ENCODE measurements at places on chromosomes 4 and X.

- no peaks in the 10 kb centered on the region for H3K27me3 ChIP-seq
- no peak overlapping the region for H3K4me3 ChIP-seq
- H3K4me1 ChIP-seq, result no peaks in the 10 kb centered on the region
- no peak overlapping the region for H3K27ac ChIP-seq
- no peak for DNase-seq
These were observed 57.8 kb downstream of the KIAA0232 start for GRCh38 chr4:6840062-6840976.

- H3K4me1 ChIP-seq, result no peaks in the 10 kb centered on the region
- no peaks in the 10 kb centered on the region for H3K27me3 ChIP-seq
- H3K4me3 ChIP-seq, result no peak overlapping the region
- DNase-seq, result no peak
- H3K36me3 ChIP-seq, result no peaks in the 10 kb centered on the region
- H3K27ac ChIP-seq, result no peak overlapping the region
These were observed 4.9 kb upstream of the TLR8 start for GRCh38 chrX:12901486-12901885.

GRCh38 chr4:2763511-2763967 lies 7.4 kb upstream of the TNIP2 start:
- peaks cover 11% of the 10 kb centered on the region for H3K4me1 ChIP-seq
- H3K4me3 ChIP-seq, result peak overlapping the region; percentile 64
- H3K27ac ChIP-seq, result no peak overlapping the region
- H3K36me3 ChIP-seq, result no peaks in the 10 kb centered on the region
- no peak for DNase-seq

GRCh38 chr4:15254236-15254880 lies 173.5 kb upstream of the C1QTNF7 start:
- H3K4me3 ChIP-seq, result no peak overlapping the region
- no peak overlapping the region for H3K27ac ChIP-seq
- no peaks in the 10 kb centered on the region for H3K27me3 ChIP-seq
- DNase-seq, result no peak
- no peaks in the 10 kb centered on the region for H3K36me3 ChIP-seq

DNA sequence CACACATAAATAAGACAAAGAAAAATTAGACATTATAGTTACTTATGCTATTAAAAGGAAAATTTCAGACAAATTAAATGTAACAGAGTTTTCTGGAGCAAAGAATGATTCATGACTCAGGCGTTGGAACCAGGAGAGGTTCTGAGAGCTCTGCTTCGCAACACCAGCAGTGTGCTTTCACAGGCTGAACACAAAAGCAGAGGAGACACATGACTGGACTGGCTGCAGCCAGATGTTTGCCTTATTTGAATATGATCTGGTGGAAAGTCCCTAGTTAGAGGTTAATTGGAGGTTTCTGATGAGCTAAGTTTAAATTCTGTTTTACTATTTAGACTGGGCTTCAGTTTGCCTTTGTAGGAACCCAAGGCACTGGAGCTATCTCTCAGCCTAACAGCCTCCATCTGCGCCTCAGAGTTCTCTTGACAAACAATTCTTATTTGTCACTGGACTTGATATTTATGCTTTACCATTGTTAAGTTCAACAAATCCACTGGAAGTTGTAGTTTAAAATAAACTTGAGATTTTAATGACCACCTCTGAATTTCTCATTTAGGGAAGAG lies 16.2 kb downstream of the BOD1L1 start:
- H3K4me1 ChIP-seq, result peaks cover 36% of the 10 kb centered on the region
- DNase-seq, result peak; percentile 52
- peak overlapping the region; percentile 82 for H3K27ac ChIP-seq

GRCh38 chrX:17769701-17770269 lies 32.5 kb downstream of the SCML1 start:
- no peak overlapping the region for H3K4me3 ChIP-seq
- H3K36me3 ChIP-seq, result no peaks in the 10 kb centered on the region
- H3K4me1 ChIP-seq, result no peaks in the 10 kb centered on the region
- no peak overlapping the region for H3K27ac ChIP-seq

GRCh38 chr4:7186516-7187167 lies 5.7 kb upstream of the SORCS2 start:
- no peak overlapping the region for H3K27ac ChIP-seq
- DNase-seq, result no peak
- no peaks in the 10 kb centered on the region for H3K36me3 ChIP-seq
- H3K27me3 ChIP-seq, result no peaks in the 10 kb centered on the region
- H3K4me1 ChIP-seq, result no peaks in the 10 kb centered on the region

GRCh38 chr4:42718336-42718735 lies 61.4 kb upstream of the ATP8A1 start:
- no peaks in the 10 kb centered on the region for H3K36me3 ChIP-seq
- no peaks in the 10 kb centered on the region for H3K27me3 ChIP-seq
- H3K4me1 ChIP-seq, result no peaks in the 10 kb centered on the region
- no peak overlapping the region for H3K27ac ChIP-seq
- DNase-seq, result no peak

GRCh38 chr4:10729366-10729765 lies 44.8 kb upstream of the CLNK start:
- no peaks in the 10 kb centered on the region for H3K36me3 ChIP-seq
- DNase-seq, result no peak
- peak overlapping the region; percentile 89 for H3K27ac ChIP-seq
- no peak overlapping the region for H3K4me3 ChIP-seq
- H3K4me1 ChIP-seq, result peaks cover 61% of the 10 kb centered on the region
- H3K27me3 ChIP-seq, result no peaks in the 10 kb centered on the region

GRCh38 chr4:7432531-7433375 lies 2.0 kb downstream of the PSAPL1 start:
- DNase-seq, result no peak
- no peaks in the 10 kb centered on the region for H3K4me1 ChIP-seq
- H3K27ac ChIP-seq, result no peak overlapping the region
- no peaks in the 10 kb centered on the region for H3K27me3 ChIP-seq

- H3K4me1 ChIP-seq, result no peaks in the 10 kb centered on the region
- H3K27me3 ChIP-seq, result no peaks in the 10 kb centered on the region
- H3K36me3 ChIP-seq, result no peaks in the 10 kb centered on the region
- DNase-seq, result no peak
- H3K4me3 ChIP-seq, result no peak overlapping the region
These were observed 46.8 kb downstream of the SULT1B1 start for GRCh38 chr4:69713593-69713992.

DNA sequence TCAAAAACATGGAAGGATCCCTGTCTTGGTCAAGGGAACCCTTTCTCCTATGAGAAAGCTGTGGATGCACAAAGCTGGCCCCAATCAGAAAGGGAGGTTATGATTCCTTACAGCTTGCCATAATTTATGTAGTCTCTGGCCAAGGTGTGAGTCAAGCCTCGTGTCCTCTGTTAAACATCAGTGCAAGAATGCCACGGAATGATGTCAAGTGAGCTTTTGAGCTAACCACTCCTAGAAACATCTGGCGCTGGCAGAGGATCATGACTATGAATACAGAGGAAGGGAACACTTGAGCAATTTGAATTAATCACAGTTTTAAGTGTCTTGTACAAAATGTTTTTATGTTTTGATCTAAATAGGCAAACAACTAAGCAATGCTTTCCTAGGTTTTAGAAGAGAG lies 51.5 kb upstream of the RAP2C start:
- no peaks in the 10 kb centered on the region for H3K36me3 ChIP-seq
- DNase-seq, result no peak
- H3K4me3 ChIP-seq, result no peak overlapping the region
- no peaks in the 10 kb centered on the region for H3K4me1 ChIP-seq
- no peak overlapping the region for H3K27ac ChIP-seq

GRCh38 chr4:83732114-83732635 lies 196.3 kb downstream of the GPAT3 start:
- H3K4me1 ChIP-seq, result no peaks in the 10 kb centered on the region
- no peaks in the 10 kb centered on the region for H3K36me3 ChIP-seq
- no peak for DNase-seq
- no peak overlapping the region for H3K4me3 ChIP-seq

DNA sequence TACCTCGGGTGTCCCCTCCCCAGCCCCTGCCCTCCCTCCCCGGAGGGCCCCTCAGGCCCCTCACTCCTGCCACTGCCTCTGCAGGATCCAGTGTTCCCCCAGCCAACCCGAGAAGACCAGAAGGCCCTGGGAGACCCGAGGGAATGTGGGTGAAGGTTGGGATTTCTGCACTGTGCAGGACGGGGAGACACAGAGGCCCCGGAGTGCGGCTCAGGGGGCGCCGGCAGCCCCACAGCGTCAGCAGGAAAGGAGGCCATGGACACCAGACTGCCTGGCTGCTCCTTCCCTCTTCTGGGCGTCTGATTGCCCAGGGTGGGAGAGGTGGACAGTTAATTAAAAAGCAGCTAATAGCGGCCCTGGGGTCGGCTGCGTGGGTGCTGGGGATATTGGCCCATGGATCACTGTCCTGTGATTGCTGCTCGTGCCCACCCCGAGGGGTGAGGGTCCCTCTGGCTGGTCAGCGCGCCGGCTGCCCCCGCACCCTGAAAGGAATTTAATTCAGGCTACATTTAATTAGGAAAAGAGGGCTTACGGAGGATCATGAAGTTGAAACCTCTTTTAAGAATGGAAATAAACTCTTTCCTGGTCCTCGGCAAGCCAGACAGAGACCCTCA lies 57.8 kb upstream of the NKX1-1 start:
- no peaks in the 10 kb centered on the region for H3K36me3 ChIP-seq
- no peaks in the 10 kb centered on the region for H3K4me1 ChIP-seq
- DNase-seq, result no peak
- no peak overlapping the region for H3K4me3 ChIP-seq
- no peak overlapping the region for H3K27ac ChIP-seq

GRCh38 chr4:182894681-182895275 lies 22.4 kb downstream of the DCTD start:
- no peaks in the 10 kb centered on the region for H3K4me1 ChIP-seq
- no peak overlapping the region for H3K4me3 ChIP-seq
- H3K27ac ChIP-seq, result no peak overlapping the region
- no peak for DNase-seq
- H3K27me3 ChIP-seq, result no peaks in the 10 kb centered on the region
- peaks cover 38% of the 10 kb centered on the region for H3K36me3 ChIP-seq

GRCh38 chr4:27764526-27764837 lies 903.8 kb downstream of the STIM2 start:
- DNase-seq, result peak; percentile 1
- H3K27me3 ChIP-seq, result no peaks in the 10 kb centered on the region
- no peaks in the 10 kb centered on the region for H3K36me3 ChIP-seq
- no peaks in the 10 kb centered on the region for H3K4me1 ChIP-seq
- H3K27ac ChIP-seq, result no peak overlapping the region

GRCh38 chr4:30642567-30642966 lies 77.6 kb upstream of the PCDH7 start:
- no peaks in the 10 kb centered on the region for H3K27me3 ChIP-seq
- H3K4me3 ChIP-seq, result no peak overlapping the region
- DNase-seq, result no peak
- no peaks in the 10 kb centered on the region for H3K36me3 ChIP-seq
- H3K27ac ChIP-seq, result no peak overlapping the region

DNA sequence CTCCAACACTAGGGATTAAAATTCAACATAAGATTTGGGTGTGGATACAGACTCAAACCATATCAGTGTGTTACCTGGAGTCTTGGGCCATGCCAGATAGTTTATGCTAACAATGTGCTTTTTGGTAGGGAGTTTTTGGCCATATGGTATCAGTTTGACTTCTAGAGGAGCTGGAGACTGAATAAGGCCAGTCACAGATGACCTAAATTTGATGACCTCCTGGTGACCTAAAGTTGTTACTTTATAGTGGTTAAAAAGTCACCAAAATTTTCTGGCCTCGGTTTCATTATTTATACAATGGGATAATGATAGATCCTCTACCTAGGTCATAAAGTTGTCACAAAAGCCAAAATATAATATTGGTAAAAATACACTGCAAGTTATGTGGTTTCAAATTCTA lies 877.1 kb downstream of the RAPGEF2 start:
- H3K4me1 ChIP-seq, result no peaks in the 10 kb centered on the region
- no peak for DNase-seq
- H3K27ac ChIP-seq, result no peak overlapping the region
- H3K27me3 ChIP-seq, result no peaks in the 10 kb centered on the region
- H3K4me3 ChIP-seq, result no peak overlapping the region

DNA sequence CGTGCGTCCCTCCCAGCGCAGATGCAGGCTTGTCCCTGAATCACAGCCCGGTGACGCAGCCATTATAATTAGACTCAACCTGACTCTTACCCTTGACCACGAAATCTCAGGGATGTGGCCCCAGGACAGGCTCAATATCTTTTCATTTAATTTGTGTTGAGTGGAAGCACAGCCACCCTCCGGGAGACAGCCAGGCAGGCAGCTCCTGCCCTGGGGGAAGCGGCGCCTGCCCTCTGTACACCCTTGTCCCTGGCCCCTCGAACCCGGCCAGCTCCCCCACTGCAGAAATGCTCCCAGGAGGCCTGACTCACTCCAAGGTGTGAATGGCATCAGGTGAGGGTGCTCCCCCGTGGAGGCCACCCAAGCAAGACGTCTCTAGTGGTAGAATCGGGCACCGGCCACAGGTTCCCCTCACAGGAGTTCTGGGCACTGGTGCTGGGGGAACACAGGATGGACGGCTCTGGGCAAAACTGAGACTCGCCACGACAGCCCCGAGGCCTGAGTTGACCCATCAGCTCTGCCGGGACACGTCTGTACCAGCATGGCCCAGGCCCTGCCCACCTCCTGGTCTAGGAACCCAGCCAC lies 2.7 kb downstream of the CPLX1 start:
- H3K36me3 ChIP-seq, result no peaks in the 10 kb centered on the region
- H3K4me3 ChIP-seq, result no peak overlapping the region
- peaks cover 3% of the 10 kb centered on the region for H3K27me3 ChIP-seq
- H3K4me1 ChIP-seq, result no peaks in the 10 kb centered on the region

GRCh38 chr4:45442466-45442865 lies 681.4 kb downstream of the GABRG1 start:
- H3K27me3 ChIP-seq, result no peaks in the 10 kb centered on the region
- H3K36me3 ChIP-seq, result no peaks in the 10 kb centered on the region
- H3K4me1 ChIP-seq, result no peaks in the 10 kb centered on the region
- H3K27ac ChIP-seq, result no peak overlapping the region
- no peak overlapping the region for H3K4me3 ChIP-seq

GRCh38 chr4:175341203-175341755 lies 423.1 kb downstream of the ADAM29 start:
- no peak overlapping the region for H3K4me3 ChIP-seq
- no peaks in the 10 kb centered on the region for H3K4me1 ChIP-seq
- DNase-seq, result no peak
- no peaks in the 10 kb centered on the region for H3K36me3 ChIP-seq
- no peaks in the 10 kb centered on the region for H3K27me3 ChIP-seq

GRCh38 chr4:17557880-17558279 lies 19.1 kb upstream of the LAP3 start:
- no peaks in the 10 kb centered on the region for H3K27me3 ChIP-seq
- H3K36me3 ChIP-seq, result no peaks in the 10 kb centered on the region
- no peaks in the 10 kb centered on the region for H3K4me1 ChIP-seq
- no peak overlapping the region for H3K4me3 ChIP-seq
- DNase-seq, result no peak

DNA sequence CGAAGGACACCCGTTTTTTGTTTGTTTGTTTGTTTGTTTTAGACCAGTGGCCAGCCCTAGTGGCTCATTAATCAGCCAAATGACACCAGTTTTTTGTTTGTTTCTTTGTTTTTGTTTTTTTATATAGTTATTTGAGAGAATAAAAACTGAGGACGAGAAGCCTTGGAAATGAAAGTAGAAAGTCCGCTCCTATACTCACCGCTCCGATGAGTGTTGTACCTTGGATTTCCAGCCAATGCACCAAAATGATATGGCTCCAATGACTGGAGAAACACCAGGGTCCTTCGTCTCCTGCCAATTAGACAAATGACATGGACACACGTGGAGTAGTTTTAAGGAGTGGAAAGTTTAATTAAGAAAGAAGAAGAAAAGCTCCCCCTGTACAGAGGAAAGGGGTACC lies 87.9 kb downstream of the ZXDA start:
- H3K4me3 ChIP-seq, result no peak overlapping the region
- H3K4me1 ChIP-seq, result no peaks in the 10 kb centered on the region
- no peaks in the 10 kb centered on the region for H3K27me3 ChIP-seq
- no peak overlapping the region for H3K27ac ChIP-seq
- no peak for DNase-seq
- no peaks in the 10 kb centered on the region for H3K36me3 ChIP-seq
